ENCODE measurements at places on chromosomes 5 and 9. TPM values are rescaled to one million over a fixed set of nuclear protein-coding genes. Genes with fewer than 3 reads are reported as not detected.

The FBP2 gene
- not detected for total RNA-seq

The ARL10 gene
- 30.0 TPM for total RNA-seq

The TAF11L5 gene
- total RNA-seq = not detected

The SH2D3C gene
- total RNA-seq = 2.2 TPM

The GPSM1 gene
- 41.5 TPM for total RNA-seq

The RNF44 gene
- total RNA-seq = 2.9 TPM

The ZNF608 gene
- total RNA-seq = 10.1 TPM

All from smooth muscle cell of the pulmonary artery (primary cell).